HepG2 (cell line): ENCODE measurements at places on chromosomes 5 and 9. TPM values are rescaled to one million over a fixed set of nuclear protein-coding genes. Genes with fewer than 3 reads are reported as not detected.

GRCh38 chr9:132774886-132775285 lies 103.2 kb downstream of the AK8 start:
- peak; percentile 17 for DNase-seq

GAS1 gene
- total RNA-seq: not detected in 2 replicates

GRCh38 chr5:38009749-38010358 lies 170.0 kb upstream of the GDNF start:
- no peak for DNase-seq

PPWD1 gene
- 44.3 and 60.8 TPM in 2 replicates for total RNA-seq

DNA sequence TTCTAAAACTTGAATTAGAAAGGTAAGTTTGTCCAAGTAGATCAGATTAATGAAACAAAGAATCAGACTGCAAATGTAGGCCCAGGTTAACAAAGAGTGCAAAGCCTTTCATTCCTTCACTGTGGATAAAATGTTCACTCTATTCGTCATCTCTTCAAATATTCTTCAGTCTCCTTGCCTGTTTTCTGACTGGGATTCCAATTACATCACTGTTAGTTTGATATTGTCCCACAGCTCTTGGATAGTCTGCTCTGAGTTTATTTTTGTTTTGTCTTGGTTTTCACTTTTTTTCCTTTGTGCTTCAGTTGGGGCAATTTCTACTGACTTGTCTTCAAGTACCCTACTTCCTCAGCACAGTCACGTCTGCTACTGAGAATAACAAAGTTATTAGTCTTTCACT lies 38.5 kb upstream of the GZMA start:
- DNase-seq: no peak

DNA sequence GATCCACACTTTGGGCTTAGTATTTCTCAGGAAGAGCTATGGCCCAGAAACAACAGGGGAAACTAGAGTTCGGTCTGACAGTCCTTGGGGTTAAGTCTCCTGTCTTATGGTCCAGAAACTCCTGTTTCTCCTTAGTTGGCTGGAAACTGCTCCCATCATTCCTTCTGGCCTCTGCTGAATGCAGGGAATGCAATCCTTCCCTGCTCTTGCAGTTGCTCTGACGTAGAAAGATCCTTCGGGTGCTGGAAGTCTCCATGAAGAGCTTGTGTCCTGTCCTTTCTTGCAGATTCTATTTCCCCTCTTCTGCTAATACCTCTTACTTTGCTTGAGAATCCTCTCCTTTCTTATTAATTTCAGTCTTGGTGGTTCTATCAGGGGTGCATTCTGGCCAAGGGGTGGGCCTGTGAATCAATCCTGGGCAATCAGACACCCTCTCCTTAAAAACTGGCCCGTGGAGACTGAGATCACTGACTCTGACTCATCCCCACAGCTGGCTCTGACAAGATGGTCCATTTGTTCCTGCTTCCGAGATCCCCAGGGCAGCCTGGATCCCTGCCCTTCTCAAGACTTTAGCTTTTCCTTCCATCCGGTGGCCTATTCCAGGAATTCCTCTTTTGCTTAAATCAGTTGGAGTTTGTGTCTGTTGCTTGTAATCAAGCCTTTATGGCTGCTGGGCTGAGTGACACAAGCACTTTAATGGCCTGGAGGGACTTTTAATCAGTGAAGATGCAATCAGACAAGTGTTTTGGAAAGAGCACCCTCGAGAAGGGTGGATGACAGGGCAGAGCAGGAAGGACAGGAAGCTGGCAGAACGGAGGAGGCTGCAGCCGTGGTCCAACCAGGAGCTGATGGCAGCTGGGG lies 23.7 kb downstream of the PTGS1 start:
- DNase-seq: no peak

DNA sequence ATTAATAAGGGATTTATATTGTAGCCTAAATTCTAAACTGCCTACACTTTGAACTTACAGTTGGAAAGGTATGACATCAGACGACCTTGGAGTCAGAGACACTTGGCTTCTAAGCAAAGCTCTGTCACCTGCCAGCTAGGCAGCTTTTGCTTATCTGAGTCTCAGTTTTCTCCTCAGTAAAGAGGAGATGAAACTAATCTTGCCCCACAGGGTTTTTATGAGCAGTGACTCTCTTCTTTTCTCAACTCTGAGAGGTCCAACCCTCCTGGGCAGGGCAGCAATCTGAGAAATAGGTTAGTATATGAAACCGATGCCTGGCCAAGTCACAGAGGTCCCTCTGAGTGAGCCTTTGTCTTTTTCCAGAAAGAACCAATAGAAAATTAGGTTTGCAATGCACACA lies 53.9 kb downstream of the WDR36 start:
- no peak for DNase-seq

DNA sequence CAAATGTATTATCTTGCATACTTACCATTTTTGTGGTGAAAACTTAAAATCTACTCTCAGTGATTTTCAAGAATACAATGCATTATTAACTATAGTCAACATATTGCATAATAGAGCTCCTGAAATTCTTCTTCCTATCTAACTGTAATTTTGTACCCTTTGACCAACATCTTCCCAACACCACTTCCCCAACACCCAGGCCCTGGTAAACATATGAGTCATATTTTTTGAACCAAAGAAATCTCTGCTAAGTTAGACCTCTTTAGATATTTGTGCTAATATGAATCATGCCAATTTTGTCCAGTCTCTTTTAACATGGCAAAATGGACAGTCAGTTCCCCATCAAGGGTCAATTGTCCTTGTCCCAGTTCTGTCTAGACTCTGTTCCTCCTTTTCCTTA lies 18.5 kb upstream of the RGS7BP start:
- DNase-seq: no peak

IPO11 gene
- total RNA-seq: 24.4 and 47.3 TPM in 2 replicates

- DNase-seq: no peak
Measured at GRCh38 chr5:1226231-1226630, 1.1 kb downstream of the SLC6A18 start.

DNA sequence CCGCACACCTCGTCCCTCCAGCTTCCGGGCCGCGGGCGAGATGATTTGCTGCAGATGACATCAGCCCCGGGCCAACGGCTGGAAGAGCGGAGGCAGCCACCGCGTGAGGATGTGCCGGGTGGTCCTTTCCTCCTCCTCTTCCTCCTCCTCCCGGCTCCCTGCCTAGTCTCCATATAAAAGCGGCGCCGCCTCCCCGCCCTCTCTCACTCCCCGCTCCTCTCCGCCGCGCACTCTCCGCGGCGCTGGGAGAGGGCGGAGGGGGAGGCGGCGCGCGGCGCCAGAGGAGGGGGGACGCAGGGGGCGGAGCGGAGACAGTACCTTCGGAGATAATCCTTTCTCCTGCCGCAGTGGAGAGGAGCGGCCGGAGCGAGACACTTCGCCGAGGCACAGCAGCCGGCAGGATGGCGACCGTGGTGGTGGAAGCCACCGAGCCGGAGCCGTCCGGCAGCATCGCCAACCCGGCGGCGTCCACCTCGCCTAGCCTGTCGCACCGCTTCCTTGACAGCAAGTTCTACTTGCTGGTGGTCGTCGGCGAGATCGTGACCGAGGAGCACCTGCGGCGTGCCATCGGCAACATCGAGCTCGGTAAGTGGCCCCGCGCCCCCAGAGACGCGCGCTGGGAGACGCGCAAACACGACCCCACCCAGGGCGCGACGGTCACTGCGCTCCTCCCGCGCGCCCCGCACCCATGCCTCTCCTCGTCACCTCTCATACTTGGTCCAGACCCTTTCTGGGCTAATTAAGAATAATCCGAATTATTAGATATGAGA lies at the start of gene MAP1B:
Gene MAP1B, plus strand, starts transcription at position 345 of the 770 bp plus-strand sequence. Its CDS starts 57 bp downstream, at position 402.
- DNase-seq: peak; percentile 35

DNA sequence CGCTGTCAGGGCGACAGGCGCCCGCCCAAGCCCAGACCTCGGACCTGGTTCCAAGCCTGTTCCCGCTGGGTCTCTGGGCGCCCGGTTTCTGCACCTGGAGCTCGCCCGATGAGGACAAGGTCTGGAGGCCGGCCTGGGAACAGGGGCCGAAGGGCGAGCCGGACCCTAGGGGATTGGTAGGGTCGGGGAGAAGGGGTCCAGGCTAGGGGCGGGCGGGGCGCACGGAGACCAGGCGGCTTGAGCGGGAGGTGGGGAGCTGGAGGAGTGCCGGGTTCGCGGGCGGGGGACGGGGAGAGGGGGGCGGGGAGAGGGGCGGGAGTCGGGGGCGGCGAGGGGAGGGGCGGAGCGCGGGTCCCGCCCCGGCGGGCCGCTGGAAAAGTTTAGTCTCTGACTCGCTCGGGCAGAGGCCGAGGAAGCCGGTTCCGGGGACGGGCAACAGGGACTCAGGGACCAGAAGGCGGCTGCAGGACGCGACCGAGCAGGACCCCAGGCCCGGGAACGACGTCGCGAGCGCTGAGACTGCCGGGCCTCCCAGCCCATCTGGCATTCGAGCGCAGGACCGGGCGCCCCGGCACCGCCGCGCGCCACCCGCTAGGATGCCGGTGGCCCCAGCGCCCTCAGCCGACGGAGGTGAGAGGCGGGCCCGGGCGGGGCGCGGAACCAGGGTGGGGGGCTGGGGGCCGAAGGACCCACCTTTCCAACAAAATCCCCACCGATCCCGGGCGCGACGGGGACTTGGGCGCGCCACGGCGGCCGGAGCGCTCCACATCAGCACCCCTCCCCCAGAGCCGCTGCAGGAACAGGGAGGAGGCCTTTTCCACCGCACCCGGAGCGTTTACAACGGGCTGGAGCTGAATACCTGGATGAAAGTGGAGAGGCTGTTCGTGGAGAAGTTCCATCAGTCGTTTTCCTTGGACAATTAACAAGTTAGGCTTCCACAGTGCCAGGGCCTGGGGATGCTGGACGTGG lies at the start of gene S1PR3:
Gene S1PR3, plus strand, starts transcription at position 403 of the 969 bp plus-strand sequence. CDS start 9,733 bp downstream, outside the sequence.
- DNase-seq: no peak

- DNase-seq: no peak
Measured at GRCh38 chr5:30997681-30998080, 195.8 kb upstream of the CDH6 start.

DNA sequence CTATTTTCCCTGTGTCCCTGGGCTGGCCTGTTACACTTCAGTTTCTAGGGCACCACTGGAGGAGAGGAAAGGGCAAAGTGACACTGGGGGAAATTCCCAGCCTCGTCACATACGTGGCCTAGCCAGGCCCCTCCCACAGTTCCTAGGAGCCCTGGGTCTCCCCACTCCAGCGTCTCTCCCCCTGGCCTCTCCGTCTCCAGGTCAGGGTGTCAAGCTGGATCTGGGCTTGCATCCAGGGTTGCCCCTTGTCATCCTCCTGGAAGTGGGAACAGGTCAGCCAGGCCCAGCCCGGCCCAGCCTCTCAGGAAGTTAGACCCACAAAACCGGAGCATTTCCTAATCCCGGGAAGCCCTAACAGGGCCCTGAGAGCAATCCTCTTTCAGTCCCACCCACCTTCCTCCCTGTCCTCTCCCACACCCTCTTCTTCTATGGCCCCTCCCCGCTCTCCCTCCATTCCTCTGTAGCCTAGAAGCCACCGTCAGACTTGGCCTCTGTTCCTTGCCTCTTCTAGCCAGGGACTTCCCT lies 4.7 kb upstream of the TNIP1 start:
- DNase-seq: no peak

GRCh38 chr9:25857147-25857546 lies 178.9 kb upstream of the TUSC1 start:
- DNase-seq: no peak

DNA sequence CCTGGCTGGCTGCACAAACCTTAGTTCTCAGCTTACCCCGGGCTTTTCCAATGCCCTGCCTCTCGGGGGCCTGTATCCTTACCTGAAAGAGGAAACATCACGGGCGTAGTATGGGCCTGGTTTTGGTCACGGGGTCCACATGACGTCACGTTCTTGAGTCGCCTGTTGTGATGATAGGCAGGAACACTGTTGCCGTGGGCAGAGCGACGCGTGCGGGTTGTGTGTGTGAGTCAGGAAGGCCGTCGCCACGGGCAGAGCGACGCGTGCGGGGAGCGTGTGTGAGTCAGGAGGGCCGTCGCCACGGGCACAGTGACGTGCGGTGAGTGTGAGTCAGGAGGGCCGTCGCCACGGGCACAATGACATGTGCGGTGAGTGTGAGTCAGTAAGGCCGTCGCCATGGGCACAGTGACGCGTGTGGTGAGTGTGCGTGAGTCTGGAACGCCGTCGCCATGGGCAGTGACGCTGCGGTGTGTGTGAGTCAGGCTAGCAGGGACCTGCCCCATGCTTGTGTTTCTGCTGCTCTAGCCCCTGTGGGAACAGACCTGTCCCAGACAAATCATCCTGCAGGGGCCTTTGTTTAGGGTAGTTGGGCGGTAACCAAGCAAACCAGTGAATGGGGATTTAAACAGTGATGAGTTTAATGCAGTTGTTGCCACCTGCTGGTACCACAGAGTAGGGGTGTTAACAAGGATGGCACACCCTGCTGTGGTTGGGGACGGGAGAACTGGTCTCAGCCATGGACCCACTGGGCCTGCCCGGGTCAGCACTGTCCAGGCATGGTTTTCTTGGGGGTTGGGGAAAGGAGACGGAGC lies 19.8 kb downstream of the TRIP13 start:
- no peak for DNase-seq

GTF2H2 gene
- total RNA-seq: 38.1 and 39.1 TPM in 2 replicates

CXXC5 gene
- total RNA-seq: 30.7 and 33.0 TPM in 2 replicates

- DNase-seq: no peak
Measured at GRCh38 chr5:93017376-93017775, 563.6 kb downstream of the NR2F1-AS1 start.
